ENCODE measurements at places on chromosomes 2 and 18.
A peak's percentile ranks its signal among the peaks of the same experiment; 100 is the strongest.

DNA sequence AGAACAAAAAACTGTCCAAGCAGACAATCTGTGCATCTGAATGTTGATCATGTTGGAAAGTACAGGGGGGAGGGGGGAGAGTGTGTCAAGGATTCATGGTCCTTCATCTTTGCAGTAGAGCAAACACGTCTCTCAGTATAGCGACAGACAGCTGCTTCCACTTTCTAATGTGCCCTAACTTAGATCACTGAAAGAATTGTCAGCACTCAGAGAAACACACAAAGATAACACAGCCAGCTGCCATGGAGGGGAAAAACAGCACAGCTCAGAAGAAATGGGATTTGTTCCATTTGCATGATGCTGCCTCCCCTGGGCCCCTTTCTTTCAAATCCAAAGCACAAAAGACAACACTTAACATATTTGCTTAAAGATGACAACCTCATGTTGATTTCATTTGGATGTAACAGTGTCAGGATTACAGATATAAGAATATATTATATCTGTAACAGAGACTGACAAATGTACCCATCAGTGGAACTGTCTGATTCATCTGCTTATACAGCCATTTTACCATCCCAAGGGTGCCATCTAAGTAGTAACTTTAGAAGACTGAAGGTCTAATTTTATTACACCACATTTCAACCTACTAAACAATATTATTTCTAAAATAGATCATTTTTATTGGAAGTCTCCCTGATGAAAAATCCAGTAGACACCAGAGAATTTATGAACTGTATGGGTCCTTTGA lies 17.7 kb downstream of the FIGN start:
- no peak overlapping the region for H3K27ac ChIP-seq
- no peaks in the 10 kb centered on the region for H3K27me3 ChIP-seq
- H3K36me3 ChIP-seq = no peaks in the 10 kb centered on the region
- H3K4me1 ChIP-seq = peaks cover 4% of the 10 kb centered on the region
- no peak overlapping the region for H3K4me3 ChIP-seq
- DNase-seq = no peak

- 0 out of 2 replicates have a peak, but pooled peaks cover 1% of the 10 kb centered on the region for H3K4me1 ChIP-seq
- H3K36me3 ChIP-seq = no peaks in the 10 kb centered on the region
- H3K27ac ChIP-seq = no peak overlapping the region
- no peaks in the 10 kb centered on the region for H3K27me3 ChIP-seq
- no peak for DNase-seq
Observed at GRCh38 chr2:237326266-237327171, 87.4 kb downstream of the COL6A3 start.

- no peak for DNase-seq
- no peaks in the 10 kb centered on the region for H3K36me3 ChIP-seq
- H3K27ac ChIP-seq = no peak overlapping the region
- no peaks in the 10 kb centered on the region for H3K4me1 ChIP-seq
- H3K27me3 ChIP-seq = no peaks in the 10 kb centered on the region
Observed at GRCh38 chr2:7029291-7030059, 112.3 kb downstream of the RNF144A start.

DNA sequence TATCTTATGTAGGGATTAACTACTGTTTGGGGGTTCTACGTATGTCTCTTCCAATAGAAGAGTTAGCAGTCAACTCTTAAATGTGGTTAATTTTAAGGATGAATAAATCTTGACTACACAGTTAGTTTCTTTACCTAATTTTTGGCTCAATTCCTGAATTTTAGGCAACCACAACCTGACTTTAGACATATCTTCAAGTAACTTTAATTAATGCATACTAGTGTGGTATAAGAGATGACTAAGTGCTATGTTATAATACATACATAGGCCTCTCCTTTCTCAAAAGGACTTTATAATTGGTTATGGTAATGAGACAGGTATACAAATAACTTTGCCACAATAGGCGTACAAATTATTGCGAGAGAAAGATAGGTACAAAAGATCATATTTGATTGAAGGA lies 312.0 kb downstream of the IRS1 start:
- no peaks in the 10 kb centered on the region for H3K4me1 ChIP-seq
- H3K36me3 ChIP-seq = no peaks in the 10 kb centered on the region
- DNase-seq = no peak
- H3K4me3 ChIP-seq = no peak overlapping the region
- no peak overlapping the region for H3K27ac ChIP-seq

GRCh38 chr2:85585781-85586105 lies 1.5 kb downstream of the VAMP5 start:
- H3K27ac ChIP-seq = no peak overlapping the region
- no peak overlapping the region for H3K4me3 ChIP-seq
- H3K36me3 ChIP-seq = no peaks in the 10 kb centered on the region
- DNase-seq = no peak
- H3K27me3 ChIP-seq = peaks cover 9% of the 10 kb centered on the region

GRCh38 chr2:95018301-95018700 lies 7.2 kb upstream of the MAL start:
- H3K36me3 ChIP-seq = no peaks in the 10 kb centered on the region
- no peak for DNase-seq
- H3K27me3 ChIP-seq = no peaks in the 10 kb centered on the region
- no peaks in the 10 kb centered on the region for H3K4me1 ChIP-seq
- no peak overlapping the region for H3K4me3 ChIP-seq

- H3K4me1 ChIP-seq = no peaks in the 10 kb centered on the region
- no peaks in the 10 kb centered on the region for H3K36me3 ChIP-seq
- H3K27me3 ChIP-seq = no peaks in the 10 kb centered on the region
Observed at GRCh38 chr2:182503886-182504285, 77.0 kb upstream of the PDE1A start.

DNA sequence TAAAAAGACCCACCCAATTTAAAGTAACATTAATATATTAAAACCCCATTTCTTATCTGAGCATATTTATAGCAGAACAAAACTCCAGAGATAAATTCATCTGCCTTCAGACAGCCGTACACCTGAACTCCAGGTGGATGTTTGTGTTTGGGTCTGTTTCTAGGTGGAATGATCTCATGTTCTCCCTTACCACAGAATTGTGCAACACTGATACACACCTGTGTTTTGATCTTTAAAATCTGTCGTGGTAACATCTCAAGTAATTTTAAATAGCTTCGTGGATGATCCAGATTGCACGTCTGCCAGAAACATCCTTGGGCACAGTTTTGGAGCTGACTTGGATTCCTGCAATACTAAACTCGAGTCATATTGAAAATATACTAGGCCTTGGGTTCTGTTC lies 207.5 kb upstream of the FOSL2 start:
- no peaks in the 10 kb centered on the region for H3K4me1 ChIP-seq
- no peaks in the 10 kb centered on the region for H3K27me3 ChIP-seq
- no peak for DNase-seq
- no peak overlapping the region for H3K27ac ChIP-seq

DNA sequence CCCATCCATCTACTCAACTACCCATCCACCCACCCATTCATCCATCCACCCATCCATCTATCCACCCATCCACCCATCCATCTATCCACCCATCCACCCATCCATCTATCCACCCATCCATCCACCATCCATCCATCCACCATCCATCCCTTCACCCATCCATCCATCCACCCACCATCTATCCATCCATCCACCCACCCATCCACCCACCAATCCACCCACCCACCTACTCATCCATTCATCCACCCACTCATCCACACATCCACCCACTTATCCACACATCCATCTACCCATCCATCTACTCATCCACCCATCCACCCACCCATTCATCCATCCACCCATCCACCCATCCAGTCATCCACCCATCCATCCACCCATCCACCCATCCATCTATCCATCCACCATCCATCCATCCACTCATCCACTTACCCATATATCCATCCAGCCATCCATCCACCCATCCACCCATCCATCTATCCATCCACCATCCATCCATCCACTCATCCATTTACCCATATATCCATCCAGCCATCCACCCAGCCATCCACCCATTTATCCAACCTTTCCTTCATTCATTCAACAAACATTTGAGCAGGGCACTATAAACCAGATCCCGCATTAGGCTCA lies 2.1 kb upstream of the NGEF start:
- no peaks in the 10 kb centered on the region for H3K4me1 ChIP-seq
- H3K36me3 ChIP-seq = no peaks in the 10 kb centered on the region

GRCh38 chr18:2853173-2853925 lies 6.5 kb downstream of the EMILIN2 start:
- H3K4me3 ChIP-seq = no peak overlapping the region
- no peaks in the 10 kb centered on the region for H3K4me1 ChIP-seq
- no peak for DNase-seq
- no peaks in the 10 kb centered on the region for H3K36me3 ChIP-seq
- peaks cover 7% of the 10 kb centered on the region for H3K27me3 ChIP-seq

- no peak for DNase-seq
- H3K4me1 ChIP-seq = 0 out of 2 replicates have a peak, but pooled peaks cover 2% of the 10 kb centered on the region
- H3K4me3 ChIP-seq = no peak overlapping the region
- H3K27me3 ChIP-seq = no peaks in the 10 kb centered on the region
Observed at GRCh38 chr2:28233164-28233676, 159.4 kb upstream of the FOSL2 start.

GRCh38 chr2:74128206-74128605 lies 19.5 kb downstream of the BOLA3 start:
- peaks cover 2% of the 10 kb centered on the region for H3K4me1 ChIP-seq
- H3K27me3 ChIP-seq = peaks cover 2% of the 10 kb centered on the region
- H3K4me3 ChIP-seq = no peak overlapping the region
- DNase-seq = no peak
- no peaks in the 10 kb centered on the region for H3K36me3 ChIP-seq

DNA sequence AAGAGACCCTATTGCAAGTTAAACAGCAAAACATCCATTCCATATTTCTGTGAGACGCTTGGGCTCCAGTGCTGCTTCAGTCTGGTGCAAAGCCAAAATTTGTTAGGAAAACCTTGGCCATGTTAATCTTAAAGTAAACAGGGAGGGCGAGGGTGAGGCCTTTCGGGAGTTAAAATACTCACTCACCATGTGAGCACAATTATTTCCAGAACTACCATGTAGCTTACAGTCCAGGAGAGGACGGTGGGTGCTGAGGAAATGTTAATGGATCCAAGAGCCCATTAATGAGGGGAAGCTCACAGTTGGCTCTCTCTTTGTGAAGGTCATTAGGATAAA lies 286.4 kb downstream of the SLC8A1 start:
- no peak for DNase-seq
- H3K4me1 ChIP-seq = no peaks in the 10 kb centered on the region
- H3K4me3 ChIP-seq = no peak overlapping the region
- no peaks in the 10 kb centered on the region for H3K27me3 ChIP-seq

GRCh38 chr2:41414486-41415230 lies 633.2 kb upstream of the PKDCC start:
- no peaks in the 10 kb centered on the region for H3K4me1 ChIP-seq
- no peak overlapping the region for H3K4me3 ChIP-seq
- no peak overlapping the region for H3K27ac ChIP-seq

GRCh38 chr2:101827246-101827645 lies 129.7 kb downstream of the MAP4K4 start:
- H3K4me1 ChIP-seq = no peaks in the 10 kb centered on the region
- no peak for DNase-seq
- no peak overlapping the region for H3K27ac ChIP-seq
- H3K4me3 ChIP-seq = no peak overlapping the region
- no peaks in the 10 kb centered on the region for H3K27me3 ChIP-seq
- H3K36me3 ChIP-seq = peaks cover 10% of the 10 kb centered on the region

- H3K4me1 ChIP-seq = no peaks in the 10 kb centered on the region
- H3K27me3 ChIP-seq = no peaks in the 10 kb centered on the region
- no peaks in the 10 kb centered on the region for H3K36me3 ChIP-seq
- no peak overlapping the region for H3K27ac ChIP-seq
- DNase-seq = no peak
Observed at GRCh38 chr2:157901325-157901724, 25.2 kb upstream of the ACVR1 start.

- no peaks in the 10 kb centered on the region for H3K36me3 ChIP-seq
- no peak overlapping the region for H3K4me3 ChIP-seq
Observed at GRCh38 chr2:58140508-58141072, 94.0 kb downstream of the VRK2 start.

- H3K4me3 ChIP-seq = no peak overlapping the region
- DNase-seq = no peak
- no peaks in the 10 kb centered on the region for H3K27me3 ChIP-seq
- no peaks in the 10 kb centered on the region for H3K4me1 ChIP-seq
Observed at GRCh38 chr2:216221811-216222210, 112.7 kb downstream of the XRCC5 start.

GRCh38 chr2:33412920-33413319 lies 63.5 kb upstream of the RASGRP3 start:
- no peak for DNase-seq
- H3K27me3 ChIP-seq = no peaks in the 10 kb centered on the region
- H3K27ac ChIP-seq = no peak overlapping the region

GRCh38 chr2:1406434-1406833 lies 6.8 kb upstream of the TPO start:
- H3K36me3 ChIP-seq = no peaks in the 10 kb centered on the region
- no peaks in the 10 kb centered on the region for H3K4me1 ChIP-seq
- no peak overlapping the region for H3K27ac ChIP-seq
- DNase-seq = no peak
- no peak overlapping the region for H3K4me3 ChIP-seq

- no peaks in the 10 kb centered on the region for H3K36me3 ChIP-seq
- H3K27ac ChIP-seq = no peak overlapping the region
- peak; percentile 45 for DNase-seq
- no peak overlapping the region for H3K4me3 ChIP-seq
- H3K4me1 ChIP-seq = peaks cover 14% of the 10 kb centered on the region
Observed at GRCh38 chr2:127637725-127638252, 8.2 kb upstream of the GPR17 start.

GRCh38 chr2:61534926-61535325 lies 3.2 kb downstream of the XPO1 start:
- no peak overlapping the region for H3K27ac ChIP-seq
- DNase-seq = no peak
- H3K36me3 ChIP-seq = no peaks in the 10 kb centered on the region
- H3K4me1 ChIP-seq = no peaks in the 10 kb centered on the region
- H3K27me3 ChIP-seq = no peaks in the 10 kb centered on the region
- H3K4me3 ChIP-seq = peak overlapping the region; percentile 23

GRCh38 chr2:179355881-179356280 lies 91.2 kb upstream of the SESTD1 start:
- H3K4me3 ChIP-seq = no peak overlapping the region
- H3K27ac ChIP-seq = no peak overlapping the region
- no peaks in the 10 kb centered on the region for H3K4me1 ChIP-seq
- no peaks in the 10 kb centered on the region for H3K36me3 ChIP-seq

DNA sequence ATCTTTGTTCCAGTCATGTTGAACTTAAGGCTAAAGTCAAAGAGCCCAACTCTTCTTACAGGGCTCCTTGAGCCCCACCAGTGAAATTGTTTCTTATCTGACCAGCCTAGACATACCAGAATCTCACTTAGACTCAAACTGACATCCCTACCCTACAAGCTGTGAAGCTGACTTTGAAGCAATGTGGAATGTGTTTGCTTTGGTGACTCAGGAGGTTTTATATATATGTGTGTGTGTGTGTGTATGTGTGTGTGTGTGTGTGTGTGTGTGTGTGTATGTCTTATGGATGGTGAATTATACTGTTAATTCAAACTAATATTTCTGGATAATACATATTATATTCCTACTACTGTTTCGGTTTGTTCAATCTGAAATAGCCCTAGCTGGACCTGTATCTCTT lies 67.3 kb downstream of the CAMKMT start:
- no peak overlapping the region for H3K4me3 ChIP-seq
- H3K27me3 ChIP-seq = no peaks in the 10 kb centered on the region
- H3K27ac ChIP-seq = no peak overlapping the region
- DNase-seq = no peak
- no peaks in the 10 kb centered on the region for H3K36me3 ChIP-seq
- peaks cover 4% of the 10 kb centered on the region for H3K4me1 ChIP-seq

- no peak overlapping the region for H3K4me3 ChIP-seq
- peaks cover 9% of the 10 kb centered on the region for H3K36me3 ChIP-seq
- H3K27me3 ChIP-seq = no peaks in the 10 kb centered on the region
- H3K4me1 ChIP-seq = peaks cover 6% of the 10 kb centered on the region
Observed at GRCh38 chr2:11827547-11827946, 81.1 kb downstream of the LPIN1 start.

- H3K36me3 ChIP-seq = no peaks in the 10 kb centered on the region
- no peaks in the 10 kb centered on the region for H3K27me3 ChIP-seq
- peaks cover 2% of the 10 kb centered on the region for H3K4me1 ChIP-seq
- no peak for DNase-seq
- H3K4me3 ChIP-seq = no peak overlapping the region
Observed at GRCh38 chr2:240250985-240251847, 110.8 kb upstream of the OTOS start.
